ENCODE measurements at places on chromosomes 7 and 10.

- peak; percentile 76 for DNase-seq
Observed at GRCh38 chr10:6014241-6014761, 37.0 kb upstream of the IL15RA start.

DNA sequence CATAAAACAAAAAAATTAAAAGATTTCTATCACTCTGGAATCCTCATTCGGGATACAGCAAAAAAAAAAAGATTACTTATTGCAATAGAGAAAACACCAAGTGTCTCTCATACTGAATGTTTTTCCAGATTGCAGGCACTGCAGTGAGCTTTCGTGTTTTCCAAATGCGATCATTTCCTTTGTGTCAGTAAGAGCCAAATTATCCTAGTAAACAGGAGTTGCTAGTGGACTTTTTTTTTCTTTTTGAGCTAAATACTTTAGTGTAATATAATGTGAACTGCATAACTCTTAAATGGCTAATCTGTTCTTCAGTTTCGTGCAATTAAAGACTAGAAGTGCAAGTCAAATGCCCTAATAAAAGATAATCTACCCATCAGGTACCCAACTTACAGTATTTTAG lies 44.4 kb upstream of the TOMM7 start:
- no peak for DNase-seq

GRCh38 chr7:17557251-17557671 lies 258.8 kb downstream of the AHR start:
- DNase-seq: no peak

GRCh38 chr10:43061760-43062159 lies 15.1 kb upstream of the RET start:
- DNase-seq: no peak

DNA sequence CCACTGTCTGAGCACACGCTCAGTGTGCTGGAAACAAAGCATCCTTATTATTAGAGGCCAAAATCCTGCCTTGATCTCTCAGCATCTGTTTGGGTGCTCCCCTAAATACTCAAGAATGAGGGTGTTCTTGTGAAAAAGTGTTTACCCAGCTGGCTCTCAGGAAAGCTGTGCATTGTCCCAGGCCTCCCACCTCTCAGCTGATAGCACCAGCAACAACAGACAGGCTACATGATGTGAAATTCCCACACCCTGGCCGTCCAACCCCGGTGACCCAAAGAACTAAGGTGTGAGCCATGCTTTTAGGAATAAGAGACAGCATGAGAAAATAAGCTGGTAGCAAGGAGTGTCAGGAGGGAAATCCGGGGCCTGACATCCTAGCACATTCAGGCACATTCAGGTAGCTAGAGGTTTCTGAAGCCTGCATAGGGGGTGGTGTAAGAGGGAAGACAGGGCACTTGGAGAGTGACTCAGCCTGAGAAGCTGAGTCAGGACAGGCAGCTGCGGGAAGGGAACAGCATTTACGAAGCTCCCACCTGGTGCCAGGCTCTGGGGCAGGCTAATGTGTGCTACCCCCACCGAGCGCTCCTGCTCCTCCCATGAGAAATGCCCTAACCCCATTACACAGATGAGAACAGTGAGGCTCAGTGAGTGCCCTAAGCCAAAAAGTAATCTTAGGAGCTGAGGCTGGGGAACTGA lies 205.6 kb downstream of the GRID1 start:
- DNase-seq: no peak

DNA sequence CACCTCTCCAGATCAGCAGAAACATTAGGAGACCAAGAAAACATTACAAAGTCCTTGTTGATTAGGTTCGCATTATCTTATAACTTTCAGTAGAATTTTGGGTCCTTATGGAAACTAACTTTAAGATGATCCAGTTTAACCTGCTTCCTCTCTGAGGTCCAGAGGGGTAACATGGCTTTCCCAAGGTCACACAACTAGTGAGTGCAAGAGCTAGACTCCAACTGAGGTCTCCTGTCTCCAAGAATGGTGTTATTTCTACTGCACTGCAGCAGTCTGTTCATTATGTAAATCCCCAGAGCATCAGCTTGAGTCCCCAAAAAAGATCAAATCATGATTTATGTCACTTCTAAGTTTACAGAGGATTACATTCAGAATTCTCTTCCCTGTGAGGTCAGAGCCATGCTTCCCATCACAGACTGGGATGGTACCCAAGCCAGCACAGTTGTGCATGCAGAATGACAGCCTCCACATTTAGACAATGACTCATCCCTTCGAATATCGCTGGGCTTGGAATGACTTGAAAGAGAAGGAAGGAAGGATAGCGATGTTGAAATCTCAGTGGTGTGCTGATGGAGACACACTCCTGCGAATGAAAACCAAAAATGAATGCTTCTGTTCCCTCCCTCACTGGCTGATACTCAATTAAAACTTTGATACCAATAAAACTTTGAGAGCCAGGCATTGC lies 163.1 kb upstream of the PLXNA4 start:
- DNase-seq: no peak

- no peak for DNase-seq
Observed at GRCh38 chr10:29356931-29357330, 68.1 kb downstream of the LYZL1 start.

DNA sequence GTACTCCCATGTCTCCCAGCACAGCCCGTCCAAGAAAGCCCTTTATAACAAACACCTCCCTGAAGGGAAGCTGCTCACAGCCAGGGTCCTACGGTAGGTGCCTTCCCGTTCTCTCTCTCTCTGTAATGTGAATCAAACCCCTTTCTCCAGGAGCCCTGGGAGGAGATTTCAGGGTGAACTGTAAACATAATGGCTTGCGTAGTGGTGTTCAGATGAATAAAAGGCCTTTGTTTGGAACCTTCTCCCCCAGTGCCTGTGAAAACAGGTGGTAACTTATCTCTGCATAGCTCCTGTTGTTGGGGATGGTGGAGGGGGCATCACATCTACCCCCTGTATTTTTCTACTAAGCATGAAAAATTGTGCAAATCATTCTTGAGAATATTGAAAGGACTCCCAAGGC lies 12.4 kb downstream of the CALHM2 start:
- DNase-seq: no peak

DNA sequence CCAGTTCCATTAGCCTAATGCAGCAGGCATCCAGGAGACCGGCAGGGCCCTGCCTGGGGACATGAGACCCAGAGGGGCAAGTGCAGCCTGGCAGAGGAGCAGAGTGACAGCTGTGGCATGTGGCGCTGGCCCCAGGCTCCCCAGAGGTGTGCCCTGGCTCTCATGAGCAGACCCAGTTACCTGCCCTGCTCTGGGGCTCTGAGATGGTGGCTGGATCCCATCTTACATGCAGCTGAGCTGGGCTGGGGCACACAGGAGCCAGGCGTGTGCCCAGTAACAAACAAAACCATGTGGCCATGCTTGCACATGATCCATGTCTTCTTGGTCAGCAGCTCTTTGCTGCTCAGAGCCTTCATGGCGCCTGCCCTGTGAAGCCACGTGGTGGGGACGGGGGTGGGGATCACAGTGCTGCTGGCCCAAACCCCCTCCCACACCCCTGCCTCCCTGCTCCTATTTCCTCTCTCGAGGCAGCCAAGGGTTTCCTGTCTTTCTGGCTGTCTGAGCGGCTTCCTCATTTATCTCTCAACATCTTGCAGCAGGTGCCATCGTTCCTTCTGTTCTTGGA lies 40.3 kb upstream of the GTF2I start:
- DNase-seq: peak; percentile 43

DNA sequence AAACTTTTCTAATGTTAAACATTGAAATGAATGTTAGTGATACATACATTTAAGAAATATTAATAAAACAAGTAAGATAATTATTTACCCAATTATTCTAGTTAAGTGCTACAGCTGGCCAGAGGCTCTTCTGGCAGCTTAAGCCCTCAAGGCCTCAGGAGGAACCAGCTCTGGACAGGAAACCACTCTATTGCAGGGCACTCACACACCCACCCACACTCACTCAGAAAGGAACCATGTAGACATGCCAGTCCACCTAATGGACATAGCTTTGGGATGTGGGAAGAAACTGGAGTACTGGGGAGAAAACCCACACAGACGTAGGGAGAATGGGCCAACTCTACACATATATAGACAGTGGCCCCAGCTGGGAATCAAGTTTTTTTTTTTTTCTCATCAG lies 28.2 kb downstream of the UMAD1 start:
- DNase-seq: no peak

DNA sequence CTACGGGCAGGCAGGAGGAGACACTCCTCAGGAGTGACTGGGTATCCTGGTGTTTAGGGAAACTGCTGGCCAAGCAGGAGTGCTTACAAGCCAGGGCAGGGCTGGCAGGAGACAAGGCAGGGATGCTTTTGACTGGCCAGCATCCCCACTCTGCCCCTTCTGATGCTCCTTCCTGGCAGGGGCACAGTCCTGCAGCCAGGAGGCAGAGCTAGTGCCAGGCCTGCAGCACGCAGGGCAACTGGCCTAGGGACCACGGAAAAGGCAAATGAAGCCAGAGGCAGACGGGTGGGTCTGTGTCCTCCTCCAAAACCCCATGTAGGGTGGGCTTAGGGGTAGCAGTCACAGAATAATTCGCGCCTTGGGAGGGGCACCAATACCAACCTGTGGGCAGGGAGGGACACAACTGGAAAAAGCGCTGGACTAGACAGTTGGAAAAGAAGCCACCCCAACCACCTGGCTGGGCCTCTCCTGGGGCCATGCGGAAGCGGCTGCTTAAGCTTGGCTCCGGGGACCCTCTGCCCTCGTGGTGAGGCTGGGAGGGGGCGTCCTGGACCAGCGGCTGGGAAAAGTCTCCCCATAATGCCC lies 4.8 kb downstream of the IMPDH1 start:
- DNase-seq: no peak

DNA sequence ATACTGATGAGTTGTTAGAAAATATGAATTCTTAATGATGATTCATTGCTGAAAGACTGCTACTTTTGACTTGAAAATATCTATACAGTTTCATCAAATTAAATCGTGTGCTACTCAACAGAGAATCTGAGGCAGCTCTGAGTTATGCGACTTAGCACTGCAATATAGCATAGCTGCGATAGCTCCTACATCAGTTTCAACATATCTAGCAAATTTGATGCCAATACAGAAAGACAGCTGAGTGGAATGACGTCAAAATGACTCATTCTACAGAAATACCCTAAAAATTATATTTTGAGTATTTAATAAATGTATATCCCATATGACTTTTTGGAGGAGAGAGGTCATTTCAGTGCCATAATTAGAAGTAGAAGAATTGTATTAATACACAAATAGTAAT lies 1.1 kb upstream of the TARP start:
- DNase-seq: no peak

GRCh38 chr10:124691421-124692099 lies 52.6 kb downstream of the FAM53B start:
- DNase-seq: no peak

- no peak for DNase-seq
Observed at GRCh38 chr10:29501692-29502091, 133.1 kb downstream of the SVIL start.

- DNase-seq: no peak
Observed at GRCh38 chr7:158512869-158513268, 74.8 kb downstream of the PTPRN2 start.
